Hematopoietic multipotent progenitor cell (in vitro differentiated cells): ENCODE measurements at places on chromosomes 12 and 14. TPM values are rescaled to one million over a fixed set of nuclear protein-coding genes. Genes with fewer than 3 reads are reported as not detected.
A peak's percentile ranks its signal among the peaks of the same experiment; 100 is the strongest.

ERC1 gene
- total RNA-seq, result 17.2 TPM

FAM181A gene
- total RNA-seq, result not detected

GPRC5D gene
- not detected for total RNA-seq

PPP1R36 gene
- not detected for total RNA-seq

CDH24 gene
- total RNA-seq, result 1.6 TPM

WSCD2 gene
- 0.27 TPM for total RNA-seq

PACS2 gene
- total RNA-seq, result 104 TPM

RFX4 gene
- not detected for total RNA-seq

KERA gene
- not detected for total RNA-seq

SLC2A13 gene
- total RNA-seq, result 4.0 TPM

DNA sequence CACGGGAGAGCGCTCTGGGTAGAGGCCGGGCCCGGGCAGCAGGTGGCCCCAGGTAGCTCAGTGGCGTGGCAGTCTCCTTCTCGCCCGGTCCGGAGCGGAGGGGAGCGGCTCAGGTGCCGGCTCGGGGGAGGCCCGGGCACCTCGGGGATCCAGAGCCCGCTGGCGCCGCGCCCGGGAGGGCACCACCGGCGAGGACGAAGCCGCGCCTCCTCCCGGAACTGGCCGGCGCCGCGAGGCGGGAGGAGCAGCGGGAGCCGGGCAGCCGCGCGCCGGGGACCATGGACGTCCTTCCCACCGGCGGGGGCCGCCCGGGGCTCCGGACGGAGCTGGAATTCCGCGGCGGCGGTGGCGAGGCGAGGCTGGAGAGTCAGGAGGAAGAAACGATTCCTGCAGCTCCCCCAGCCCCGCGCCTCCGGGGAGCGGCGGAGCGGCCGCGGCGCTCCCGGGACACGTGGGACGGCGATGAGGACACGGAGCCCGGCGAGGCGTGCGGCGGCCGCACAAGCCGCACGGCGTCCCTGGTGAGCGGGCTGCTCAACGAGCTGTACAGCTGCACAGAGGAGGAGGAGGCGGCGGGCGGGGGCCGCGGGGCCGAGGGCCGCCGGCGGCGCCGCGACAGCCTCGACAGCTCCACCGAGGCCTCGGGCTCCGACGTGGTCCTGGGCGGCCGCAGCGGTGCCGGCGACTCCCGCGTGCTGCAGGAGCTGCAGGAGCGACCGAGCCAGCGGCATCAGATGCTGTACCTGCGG, 21.5 kb upstream of the GNS start:
- DNase-seq, result no peak

DNA sequence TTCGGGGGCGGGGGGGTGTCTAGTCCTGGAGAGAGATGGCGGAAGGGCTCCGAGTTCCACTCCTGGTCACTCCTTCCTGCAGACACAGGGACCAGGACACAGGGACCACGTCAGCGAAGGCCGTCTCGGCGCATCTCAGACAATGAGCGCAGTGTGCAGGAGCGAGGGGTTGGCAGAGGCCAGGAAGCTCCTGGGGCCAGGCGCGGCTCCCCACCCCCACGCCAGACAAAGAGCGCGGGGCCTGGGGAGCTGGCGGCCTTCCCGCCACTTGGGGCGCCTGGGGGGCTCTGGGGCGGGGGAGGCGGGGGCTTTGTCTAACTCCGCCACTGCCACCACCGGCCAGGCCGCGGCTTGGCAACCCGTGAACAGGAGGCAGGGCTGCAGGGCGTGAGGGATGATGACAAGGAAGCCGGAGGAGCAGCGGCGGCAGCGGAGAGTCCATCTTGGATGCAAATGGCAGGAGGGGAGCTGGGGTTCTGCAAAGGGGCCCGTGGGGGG, 2.2 kb downstream of the CDK2AP1 start:
- DNase-seq, result peak; percentile 95

DNA sequence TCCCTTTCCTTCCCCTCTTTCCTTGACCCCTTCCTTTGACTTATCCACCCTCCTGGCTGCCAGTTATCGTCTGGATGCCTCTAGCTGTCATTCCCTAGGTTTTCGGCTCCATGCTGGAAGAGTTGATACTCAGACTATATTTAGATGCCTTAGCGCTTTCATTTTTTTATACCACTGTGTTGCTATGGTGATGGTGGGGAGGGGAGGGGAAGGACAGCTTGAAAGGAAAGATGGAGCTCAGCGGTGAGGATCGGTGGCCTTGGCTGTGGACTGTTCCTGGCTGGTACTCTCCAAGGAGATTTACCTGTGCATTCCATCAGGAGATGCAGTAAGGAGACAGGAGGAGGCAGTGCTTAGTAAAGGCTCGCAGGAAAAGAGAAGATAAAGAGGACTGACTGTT, 108.7 kb downstream of the SLC8A3 start:
- DNase-seq, result no peak

DNA sequence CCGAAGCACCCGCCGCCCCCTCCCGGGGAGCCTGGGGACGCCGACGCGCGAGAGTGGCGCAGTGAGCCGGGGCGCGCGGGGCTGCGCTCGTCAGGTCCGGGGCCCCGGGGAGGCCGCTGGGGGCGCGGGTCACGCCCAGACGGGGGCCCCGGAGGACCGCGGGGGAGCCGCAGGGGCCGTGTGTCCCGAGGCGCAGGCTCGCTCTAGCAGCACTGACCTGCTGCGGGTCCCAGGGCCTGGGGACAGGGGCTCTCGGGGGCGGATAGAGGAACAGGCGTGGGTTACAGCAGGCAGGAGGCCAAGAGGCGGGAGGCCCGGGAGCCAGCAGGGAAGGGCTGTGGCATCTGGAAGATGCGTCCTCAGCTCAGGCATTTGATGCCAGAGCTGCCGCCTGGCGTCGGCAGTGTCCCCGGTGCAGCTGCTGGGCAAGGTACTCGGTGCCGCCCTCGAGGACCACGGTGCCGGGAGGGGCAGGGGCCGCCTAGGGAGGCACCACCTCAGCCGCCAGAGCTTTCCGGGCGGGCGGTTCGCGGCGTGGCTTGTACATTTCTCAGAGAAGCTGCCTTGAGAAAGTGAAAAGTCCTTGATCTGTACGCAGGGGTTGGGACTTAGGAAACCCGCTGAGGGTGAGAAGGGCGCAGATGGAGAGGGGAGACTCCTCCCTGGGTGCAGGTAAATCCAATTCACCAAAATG, 1.2 kb downstream of the WNT5B start:
- DNase-seq, result peak; percentile 40

- no peak for DNase-seq
Measured at GRCh38 chr14:68405961-68406360, 386.9 kb downstream of the ZFP36L1 start.

GRCh38 chr14:75725481-75725880, 64.4 kb downstream of the TTLL5 start:
- no peak for DNase-seq

- DNase-seq, result no peak
Measured at GRCh38 chr12:95463050-95463449, 10.9 kb upstream of the METAP2 start.

GRCh38 chr12:79983492-79983891, 48.6 kb upstream of the PPP1R12A start:
- DNase-seq, result no peak

DNA sequence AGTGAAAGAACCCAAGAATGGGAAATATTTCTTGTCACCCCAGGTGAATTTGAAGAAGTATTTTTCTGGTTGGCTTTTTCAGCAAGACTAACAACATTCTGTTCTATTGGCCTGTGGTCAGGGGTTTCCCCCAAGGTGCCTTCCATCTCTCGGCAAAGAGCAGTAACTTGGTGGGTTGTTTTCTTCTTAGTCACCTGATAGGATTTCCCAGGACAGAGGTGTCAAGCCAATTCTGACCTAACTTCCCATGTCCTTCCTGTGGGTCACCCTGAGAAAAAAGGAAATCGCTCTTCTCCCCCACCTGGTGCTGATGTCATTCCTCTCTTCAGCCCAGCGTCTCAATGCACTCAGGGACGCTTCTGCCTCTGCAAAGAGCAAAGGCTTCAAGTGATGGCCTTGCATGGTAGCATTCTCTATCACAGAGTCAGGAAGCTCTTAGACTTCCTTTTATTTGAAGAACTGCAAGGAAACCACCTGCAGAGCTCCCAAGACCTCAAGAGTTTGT, 16.1 kb upstream of the IFNG start:
- DNase-seq, result peak; percentile 58

DNA sequence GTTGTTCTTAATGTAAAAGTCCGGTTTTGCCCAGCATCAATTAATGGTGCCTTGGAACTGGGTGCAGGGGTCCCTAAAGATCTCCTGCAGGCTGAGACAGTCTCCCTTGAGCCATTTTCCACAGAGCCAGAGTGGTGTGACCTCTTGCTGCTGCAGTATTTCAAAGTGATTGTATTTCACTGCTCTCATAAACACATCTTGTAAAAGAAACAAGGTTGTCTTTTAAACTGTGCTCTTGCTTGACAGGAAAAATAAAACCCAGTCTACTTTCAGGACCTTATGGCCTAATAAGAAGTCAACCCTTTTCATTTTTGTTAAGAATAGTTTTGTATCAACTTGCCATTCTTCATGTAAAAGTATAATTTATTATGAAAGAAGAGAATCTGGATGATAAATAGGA, 44.7 kb downstream of the TMEM117 start:
- DNase-seq, result no peak

DNA sequence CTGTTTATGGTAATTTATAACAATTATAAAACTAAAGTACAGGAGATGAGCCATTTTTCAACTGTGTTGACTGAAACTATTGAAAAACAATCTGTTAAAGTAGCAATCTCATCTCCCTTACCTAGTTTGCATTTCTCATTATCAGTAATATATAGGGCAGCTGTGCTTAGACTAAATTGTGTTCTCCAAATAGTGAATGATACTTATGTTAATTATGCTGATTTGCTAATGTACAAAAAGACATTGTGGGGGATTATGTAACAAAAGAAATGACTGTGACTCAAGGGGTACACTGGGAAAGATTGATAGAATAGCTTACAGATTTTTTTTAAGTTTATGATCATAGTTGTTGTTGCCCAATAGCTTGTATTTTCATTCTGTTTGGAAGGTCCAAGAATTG, 207.7 kb downstream of the FUT8 start:
- no peak for DNase-seq

DNA sequence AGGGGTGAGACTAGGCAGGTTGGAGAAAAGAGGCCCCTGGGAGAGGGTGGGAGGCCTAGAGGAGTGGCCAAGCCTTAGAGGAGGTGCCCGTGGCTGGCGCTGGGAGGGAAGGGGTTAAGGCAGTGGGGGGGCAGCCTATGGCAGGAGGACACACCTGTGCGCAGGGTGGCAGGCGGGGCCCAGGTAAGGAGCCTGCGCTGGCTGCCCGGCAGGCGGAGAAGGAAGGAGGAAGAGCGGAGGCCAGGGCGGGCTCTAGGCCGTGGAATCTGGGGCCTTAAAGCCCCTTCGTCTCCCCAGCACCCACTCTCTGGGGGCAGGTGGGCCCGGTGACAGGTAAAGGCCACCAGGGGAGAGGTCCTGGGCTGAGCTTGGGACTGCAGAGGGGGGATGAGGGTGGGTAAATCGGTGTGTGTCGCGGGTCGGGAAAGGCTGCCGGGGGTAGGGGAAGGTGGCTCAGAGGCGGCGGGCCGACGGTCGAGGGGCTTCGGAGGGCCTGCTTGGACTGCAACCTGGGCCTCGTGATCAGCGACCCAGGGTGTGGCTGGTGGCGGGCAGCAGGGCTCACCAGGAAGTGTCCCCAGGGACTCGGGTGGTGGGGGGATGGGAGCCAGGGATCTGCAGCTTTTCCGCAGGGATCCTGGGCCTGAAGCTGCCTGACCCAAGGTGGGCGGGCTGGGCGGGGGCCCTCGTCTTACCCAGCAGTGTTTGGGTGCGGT, 7.3 kb downstream of the PHB2 start:
- DNase-seq, result no peak

DNA sequence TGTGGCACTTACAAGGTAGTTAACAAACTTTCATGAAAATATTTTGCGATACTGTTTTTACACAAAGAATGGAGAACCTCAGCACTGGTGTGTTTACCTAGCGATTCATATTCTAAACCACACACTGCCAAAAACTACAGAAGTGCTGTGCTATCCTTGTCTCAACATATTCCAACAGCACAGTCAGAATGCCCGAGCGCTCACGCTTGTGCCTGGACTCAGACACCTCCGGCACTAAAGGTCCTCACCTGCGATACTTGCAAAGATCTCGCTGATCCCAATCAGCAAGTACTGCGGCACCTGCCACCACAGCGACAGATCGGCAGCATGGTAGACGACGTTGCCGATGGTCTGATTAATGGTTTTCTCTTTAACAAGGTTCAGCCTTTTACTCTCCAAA, 23.2 kb downstream of the SLC15A4 start:
- no peak for DNase-seq

GRCh38 chr12:65828711-65829339, 4.5 kb downstream of the HMGA2 start:
- DNase-seq, result no peak

- DNase-seq, result no peak
Measured at GRCh38 chr14:103604620-103605019, 24.4 kb upstream of the KLC1 start.

DNA sequence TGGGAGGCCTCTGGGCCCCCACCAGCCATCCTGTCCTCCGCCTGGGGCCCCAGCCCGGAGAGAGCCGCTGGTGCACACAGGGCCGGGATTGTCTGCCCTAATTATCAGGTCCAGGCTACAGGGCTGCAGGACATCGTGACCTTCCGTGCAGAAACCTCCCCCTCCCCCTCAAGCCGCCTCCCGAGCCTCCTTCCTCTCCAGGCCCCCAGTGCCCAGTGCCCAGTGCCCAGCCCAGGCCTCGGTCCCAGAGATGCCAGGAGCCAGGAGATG, 729 bp upstream of the GAPDH start:
- no peak for DNase-seq

- peak; percentile 65 for DNase-seq
Measured at GRCh38 chr14:24688030-24688658, 54.2 kb upstream of the GZMB start.

- DNase-seq, result no peak
Measured at GRCh38 chr12:64746663-64747062, 12.5 kb downstream of the GNS start.

DNA sequence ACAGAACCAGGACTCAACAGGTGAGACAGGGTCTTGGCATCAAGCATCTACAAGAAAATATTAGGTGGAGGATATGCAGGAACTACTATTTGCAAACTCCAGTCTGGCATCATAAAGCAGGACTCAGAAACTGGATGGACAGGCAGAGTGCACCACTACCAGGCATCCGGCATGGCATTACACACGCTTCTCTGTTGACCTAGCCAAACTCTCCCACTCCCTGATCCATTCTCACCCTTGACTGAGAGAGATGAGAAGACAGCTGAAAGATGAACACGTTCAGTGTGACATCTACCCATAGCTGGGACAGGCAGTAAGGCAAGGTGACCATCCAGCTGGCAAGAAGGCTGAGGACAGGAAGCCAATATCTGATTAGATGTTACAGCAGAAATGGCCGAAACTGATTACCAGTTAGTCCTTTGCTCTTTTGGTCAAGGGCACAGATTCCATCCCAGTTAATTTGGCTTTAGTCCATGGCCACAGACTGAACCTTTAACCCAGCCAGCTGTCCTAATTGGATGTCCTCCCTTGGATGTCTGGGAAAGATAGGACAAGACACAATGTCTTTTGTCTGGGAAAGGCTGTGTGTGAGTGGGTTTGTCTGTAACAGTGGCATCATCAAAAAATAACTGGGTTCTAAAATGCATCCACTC, 71.6 kb downstream of the BBS10 start:
- no peak for DNase-seq
